M059J (cell line): ENCODE measurements at places on chromosomes 4 and X.

DNA sequence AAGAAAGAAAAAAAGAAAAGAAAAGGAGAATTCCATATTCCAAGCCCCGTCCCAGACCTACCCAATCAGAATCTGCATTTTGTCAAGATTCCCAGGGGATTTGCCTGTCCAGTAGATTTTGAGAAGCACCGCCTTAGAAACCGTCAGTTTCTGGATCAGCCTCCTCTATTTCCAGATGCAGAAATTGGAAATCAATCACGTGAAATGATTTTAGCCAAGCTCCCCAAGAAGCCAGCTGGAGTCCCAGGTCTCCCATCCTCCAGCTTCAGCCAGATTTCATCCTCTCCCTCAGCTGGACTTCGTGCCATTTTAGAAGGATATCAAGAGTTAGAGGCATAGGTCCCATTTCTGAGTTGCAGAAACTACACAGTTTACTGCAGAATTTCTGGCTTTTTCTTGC, 629.3 kb downstream of the MID1IP1 start:
- DNase-seq, result no peak

- no peak for DNase-seq
Measured at GRCh38 chr4:147194604-147195003, 248.9 kb upstream of the TTC29 start.

GRCh38 chrX:111505783-111506182, 5.7 kb upstream of the SERTM2 start:
- DNase-seq, result no peak

- DNase-seq, result no peak
Measured at GRCh38 chrX:57915680-57916079, 5.4 kb upstream of the ZXDA start.

GRCh38 chr4:119050527-119051090, 85.0 kb upstream of the MYOZ2 start:
- no peak for DNase-seq

DNA sequence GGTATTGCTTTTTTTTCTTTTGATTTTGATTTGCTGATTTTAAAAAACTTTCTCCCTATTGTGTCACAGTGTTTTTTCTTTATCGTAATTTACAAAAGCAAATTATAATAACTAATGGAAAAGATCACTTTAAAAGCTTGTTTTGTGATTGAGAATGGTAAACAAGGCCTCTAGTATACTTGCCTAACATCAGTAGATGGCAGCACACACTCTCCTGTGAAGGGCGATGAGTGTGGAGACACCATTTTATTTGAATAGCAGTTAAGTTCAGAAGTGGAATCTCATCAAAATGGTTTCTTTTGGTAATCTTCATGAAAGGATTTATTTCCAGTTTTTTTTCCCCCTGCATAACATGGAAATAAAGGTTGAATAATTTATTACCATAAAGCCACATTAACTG, 72.3 kb downstream of the PAK3 start:
- DNase-seq, result peak; percentile 24

GRCh38 chr4:26493461-26493860, 3.2 kb upstream of the CCKAR start:
- no peak for DNase-seq

DNA sequence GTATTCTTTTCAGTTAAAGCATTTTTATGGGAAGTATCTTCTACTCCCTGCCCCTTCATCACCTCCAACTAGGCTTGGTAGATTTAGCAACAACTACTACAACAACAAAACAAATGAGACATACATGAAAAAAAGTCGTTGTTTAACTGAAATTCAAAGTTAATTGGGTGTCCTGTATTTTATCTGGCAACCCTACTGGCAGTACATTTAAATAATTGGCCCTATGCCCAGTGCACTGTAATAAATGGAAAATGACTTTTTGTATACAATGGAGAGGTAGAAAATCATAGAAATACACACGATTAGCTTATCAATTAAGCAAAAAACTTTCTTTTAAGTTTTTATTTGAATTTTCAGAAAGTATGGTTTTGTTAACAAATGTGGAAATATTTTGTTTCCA, 21.4 kb upstream of the CLGN start:
- peak; percentile 28 for DNase-seq

- no peak for DNase-seq
Measured at GRCh38 chrX:32483534-32484136, 727.7 kb downstream of the DMD start.

- DNase-seq, result no peak
Measured at GRCh38 chr4:64399313-64400109, 9.7 kb downstream of the TECRL start.

DNA sequence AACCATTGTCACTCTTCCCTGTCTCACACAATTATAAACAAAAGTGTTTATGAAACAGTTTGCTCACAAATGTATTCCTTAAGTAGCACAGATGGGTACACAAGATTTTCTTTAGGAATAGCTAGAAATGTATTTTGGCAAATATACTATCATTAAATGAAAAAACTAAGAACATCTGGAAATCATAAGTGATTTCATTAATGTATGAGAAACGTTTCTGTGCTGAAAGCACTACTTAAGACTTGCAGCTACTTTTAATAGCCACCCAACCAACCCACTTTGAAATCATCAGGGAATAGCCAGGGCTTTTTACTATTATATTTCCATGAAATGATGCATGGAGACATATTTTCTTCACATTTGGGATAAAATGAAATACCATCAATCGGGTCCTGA, 62.3 kb upstream of the NAP1L5 start:
- no peak for DNase-seq
